ENCODE measurements at places on chromosomes 1 and 21.

GRCh38 chr1:88302843-88303486 lies 381.1 kb upstream of the PKN2 start:
- DNase-seq = no peak

DNA sequence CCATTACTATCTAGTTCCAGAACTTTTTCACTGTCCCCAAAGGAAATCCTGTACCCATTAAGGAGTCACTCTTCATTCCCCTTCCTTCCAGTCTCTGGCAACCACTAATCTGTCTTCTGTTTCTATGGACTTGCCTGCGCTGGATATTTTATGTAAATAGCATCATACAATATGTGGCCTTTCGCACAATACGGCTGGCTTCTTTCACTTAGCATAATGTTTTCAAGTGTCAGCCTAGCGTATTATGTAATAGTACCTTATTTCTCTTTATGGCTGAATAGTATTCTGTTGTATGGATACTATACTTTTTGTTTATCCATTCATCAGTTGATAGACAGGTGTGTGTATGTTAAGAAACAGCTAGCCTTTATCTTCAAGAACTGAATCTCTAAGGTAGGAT lies 14.3 kb downstream of the ATF3 start:
- DNase-seq = no peak

- DNase-seq = no peak
Measured at GRCh38 chr1:210244746-210245367, 12.3 kb downstream of the SERTAD4 start.

DNA sequence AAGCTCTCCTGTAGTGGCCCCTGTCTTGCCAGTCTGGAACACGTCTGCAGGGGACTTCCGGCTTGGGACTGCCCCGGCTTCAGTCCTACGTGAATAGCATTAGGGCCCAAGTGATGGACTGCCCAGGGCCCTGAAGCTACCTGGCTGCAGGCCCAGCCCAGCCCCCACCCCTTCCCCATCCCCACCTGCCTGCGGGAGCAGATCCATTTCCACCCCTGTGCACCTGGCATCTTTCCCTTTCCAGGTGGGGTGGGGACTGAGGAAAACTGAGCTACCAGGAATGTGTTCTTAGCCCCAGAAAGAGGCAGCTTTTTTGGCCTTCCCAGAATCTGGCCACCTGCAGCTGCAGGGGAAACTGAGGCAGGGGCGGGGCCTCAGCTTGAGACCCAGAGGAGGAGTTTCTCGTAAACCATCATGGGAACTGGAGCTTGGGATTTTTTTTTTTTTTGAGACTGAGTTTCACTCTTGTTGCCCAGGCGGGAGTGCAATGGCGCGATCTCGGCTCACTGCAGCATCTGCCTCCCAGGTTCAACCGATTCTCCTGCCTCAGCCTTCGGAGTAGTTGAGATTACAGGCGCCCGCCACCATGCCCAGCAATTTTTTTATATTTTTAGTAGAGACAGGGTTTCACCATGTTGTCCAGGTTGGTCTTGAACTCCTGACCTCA lies 3.2 kb downstream of the EDN2 start:
- no peak for DNase-seq

- no peak for DNase-seq
Measured at GRCh38 chr1:165696625-165697100, 1.7 kb downstream of the ALDH9A1 start.

DNA sequence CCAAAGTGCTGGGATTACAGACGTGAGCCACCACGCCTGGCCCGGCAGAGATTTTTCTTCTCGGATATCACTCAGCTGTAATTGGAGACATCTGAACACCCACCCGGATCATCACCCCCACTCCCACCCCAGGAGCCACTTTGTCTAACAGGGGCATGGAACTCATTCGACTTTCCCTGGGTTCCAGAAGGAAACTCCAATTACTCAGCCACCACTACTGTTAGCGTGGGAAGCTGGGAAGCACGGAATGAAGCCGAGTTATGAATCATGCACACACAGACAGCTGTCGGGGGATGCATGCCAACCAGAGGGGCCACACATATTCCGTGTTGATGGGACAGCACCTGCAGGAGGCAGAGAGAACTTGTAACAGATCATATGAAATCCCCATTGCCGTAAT lies 85.2 kb downstream of the HLCS start:
- no peak for DNase-seq

- DNase-seq = no peak
Measured at GRCh38 chr1:183175631-183176030, 10.4 kb upstream of the LAMC2 start.

- no peak for DNase-seq
Measured at GRCh38 chr1:165539306-165539705, 4.5 kb upstream of the LRRC52 start.

DNA sequence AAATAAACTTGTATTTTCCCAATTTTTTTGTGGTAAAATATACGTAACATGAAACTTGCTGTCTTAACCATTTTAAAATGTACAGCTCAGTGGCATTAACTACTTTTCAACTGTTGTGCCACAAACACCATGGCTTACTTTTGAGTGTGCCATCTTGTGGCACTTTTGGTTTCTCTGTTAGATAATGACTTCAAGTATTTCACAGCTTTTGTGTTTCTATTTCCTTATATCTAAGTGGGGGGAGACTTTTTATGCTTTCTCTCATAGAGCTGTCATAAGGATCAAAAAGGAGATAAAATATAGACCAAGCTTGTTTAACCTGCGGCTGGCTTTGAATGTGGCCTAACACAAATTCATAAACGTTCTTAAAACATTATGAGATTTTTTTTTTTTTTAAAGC lies 44.3 kb downstream of the CDC14A start:
- DNase-seq = no peak

- DNase-seq = no peak
Measured at GRCh38 chr1:192439373-192440025, 122.7 kb downstream of the RGS21 start.

GRCh38 chr1:231376875-231377549 lies 38.9 kb downstream of the SPRTN start:
- no peak for DNase-seq

GRCh38 chr1:232978815-232979214 lies 28.4 kb downstream of the NTPCR start:
- DNase-seq = no peak

GRCh38 chr1:180227861-180228647 lies 2.0 kb upstream of the LHX4 start:
- no peak for DNase-seq

DNA sequence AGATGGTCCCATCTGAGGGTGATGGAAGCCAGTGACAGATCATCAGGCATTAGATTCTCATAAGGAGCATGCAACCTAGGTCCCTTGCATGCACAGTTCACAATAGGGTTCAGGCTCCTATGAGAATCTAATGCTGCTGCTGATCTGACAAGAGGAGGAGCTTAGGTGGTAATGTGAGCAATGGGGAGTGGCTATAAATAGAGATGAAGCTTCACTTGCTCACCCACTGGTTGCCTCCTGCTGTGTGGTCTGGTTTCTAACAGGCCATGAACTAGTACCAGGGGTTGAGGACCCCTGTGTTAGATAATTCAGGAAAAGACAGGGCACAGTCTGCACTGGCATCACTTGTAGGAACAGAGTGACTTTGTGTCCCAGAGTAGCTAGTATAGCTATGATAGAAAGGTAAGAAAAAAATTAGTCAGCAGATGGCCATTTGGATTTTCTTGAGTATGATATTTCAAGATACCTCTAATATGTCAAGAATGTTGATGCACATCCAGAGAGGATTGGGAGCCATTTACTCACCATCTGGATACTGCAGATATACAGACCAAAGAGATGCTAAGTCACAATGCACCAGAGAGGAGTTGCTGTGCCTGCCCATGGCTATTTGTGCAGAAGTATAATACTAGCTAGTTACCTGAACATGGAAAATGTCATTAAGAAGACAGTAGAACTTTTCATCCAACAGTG lies 53.6 kb downstream of the ADCY10 start:
- no peak for DNase-seq

DNA sequence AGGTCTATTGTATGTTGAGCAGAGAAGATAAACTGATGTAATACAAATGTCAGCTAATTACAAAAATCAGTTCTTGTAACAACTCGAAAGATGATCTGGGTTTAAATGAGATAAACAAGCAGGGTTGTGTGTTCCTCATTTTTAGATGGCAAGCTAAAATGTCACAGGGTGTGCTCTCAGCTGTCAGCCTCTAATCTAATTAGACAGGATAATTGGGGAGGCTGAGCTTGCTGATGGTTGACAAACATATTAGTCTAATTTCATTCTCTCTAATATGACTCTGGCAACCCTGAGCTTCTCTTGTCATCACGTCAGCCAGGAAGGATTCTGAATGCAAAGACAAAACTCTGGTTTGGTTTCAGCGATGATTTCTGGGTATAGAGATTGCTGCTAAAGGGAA lies 335.3 kb upstream of the KAZN start:
- DNase-seq = no peak

- DNase-seq = no peak
Measured at GRCh38 chr1:2294725-2295078, 66.6 kb downstream of the SKI start.

DNA sequence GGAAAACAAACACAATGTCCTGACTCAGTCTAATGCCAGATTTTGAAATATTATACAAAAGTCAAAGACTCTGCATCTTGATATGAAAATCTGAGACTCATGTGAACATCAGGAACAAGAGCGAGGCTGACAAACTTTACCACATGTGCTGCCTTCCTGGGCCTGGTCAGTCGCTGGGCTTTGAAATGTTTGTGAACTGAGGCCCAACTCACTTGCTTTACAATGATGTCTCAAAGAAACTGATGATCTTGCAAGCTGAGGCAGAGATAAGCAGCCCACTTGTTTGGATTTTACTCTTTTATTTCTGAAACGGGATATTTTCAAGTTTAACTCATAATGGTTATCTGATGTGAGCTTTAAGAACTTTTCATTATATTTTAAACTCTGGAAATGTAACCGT lies 2.1 kb downstream of the BCAR3 start:
- DNase-seq = no peak

DNA sequence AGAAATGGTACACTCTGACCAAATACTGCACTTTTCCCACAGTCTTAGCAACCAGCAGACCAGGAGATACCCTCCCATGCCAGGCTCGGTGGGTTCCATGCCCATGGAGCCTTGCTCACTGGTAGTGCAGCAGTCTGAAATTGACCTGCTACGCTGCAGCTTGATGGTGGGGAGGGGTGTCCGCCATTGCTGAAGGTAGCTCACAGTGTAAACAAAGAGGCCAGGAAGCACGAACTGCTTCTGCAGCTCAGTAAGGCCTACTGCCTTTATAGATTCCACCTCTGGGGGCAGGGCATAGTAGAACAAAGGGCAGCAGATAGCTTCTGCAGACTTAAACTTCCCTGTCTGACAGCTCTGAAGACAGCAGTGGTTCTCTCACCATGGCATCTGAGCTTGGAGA lies 12.3 kb upstream of the IFI44L start:
- DNase-seq = no peak

GRCh38 chr1:32195972-32196823 lies 4.2 kb upstream of the CCDC28B start:
- no peak for DNase-seq

DNA sequence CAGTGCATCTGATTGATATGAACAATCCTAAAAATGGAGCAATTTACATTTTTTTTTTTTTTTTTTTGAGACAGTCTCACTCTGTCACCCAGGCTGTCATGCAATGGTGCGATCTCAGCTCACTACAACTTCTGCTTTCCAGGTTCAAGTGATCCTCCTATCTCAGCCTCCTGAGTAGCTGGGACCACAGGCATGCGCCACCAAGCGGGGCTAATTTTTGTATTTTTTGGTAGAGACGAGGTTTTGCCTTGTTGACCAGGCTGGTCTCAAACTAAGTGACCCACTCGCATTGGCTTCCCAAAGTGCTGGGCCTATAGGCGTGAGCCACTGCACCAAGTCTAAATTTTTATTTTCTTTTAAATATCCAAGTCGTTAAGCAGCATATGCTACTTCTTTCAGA lies 109.0 kb downstream of the FAF1 start:
- DNase-seq = no peak
